ELR (cell line): ENCODE measurements at places on chromosomes 6 and 20.

DNA sequence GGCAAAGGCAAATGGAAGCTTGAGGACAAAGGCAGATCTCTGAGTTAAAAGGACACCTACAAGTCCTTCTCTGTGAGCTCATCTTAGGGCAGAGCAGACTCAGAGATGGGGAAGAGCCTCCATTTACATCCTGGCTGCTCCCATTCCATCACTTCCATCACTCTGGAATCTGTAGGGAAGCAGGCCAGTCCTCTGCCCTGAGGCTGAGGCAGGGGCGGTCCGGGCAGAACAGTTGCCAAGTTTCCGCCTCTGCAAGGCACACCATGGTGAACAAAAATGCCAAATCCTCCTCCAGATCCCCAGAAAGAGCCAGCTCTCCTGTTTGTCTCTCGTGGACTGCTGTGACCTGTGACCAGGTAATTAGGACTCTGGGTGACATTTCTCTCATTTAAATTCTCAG is 209.6 kb upstream of the SSTR4 start:
- DNase-seq = no peak

DNA sequence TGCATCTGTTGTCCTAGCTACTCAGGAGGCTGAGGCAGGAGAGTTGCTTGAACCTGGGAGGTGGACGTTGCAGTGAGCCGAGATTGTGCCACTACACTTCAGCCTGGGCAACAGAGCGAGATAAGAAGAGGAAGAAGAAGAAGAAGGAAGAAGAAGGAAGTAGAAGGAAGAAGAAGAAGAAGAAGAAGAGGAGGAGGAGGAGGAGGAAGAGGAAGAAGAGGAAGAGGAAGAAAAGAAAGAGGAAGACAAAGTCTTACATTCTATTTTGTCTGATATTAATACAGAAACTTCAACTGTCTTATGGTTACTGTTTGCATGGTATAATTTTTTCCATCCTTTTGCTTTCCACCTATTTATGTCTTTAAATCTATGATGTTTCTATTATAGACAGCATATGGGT is 7.2 kb upstream of the NELFCD start:
- DNase-seq = no peak

- DNase-seq = no peak
Observed at GRCh38 chr20:40893610-40894236, 134.9 kb upstream of the TOP1 start.

- no peak for DNase-seq
Observed at GRCh38 chr6:37800703-37801604, 18.6 kb upstream of the ZFAND3 start.

- DNase-seq = peak; percentile 57
Observed at GRCh38 chr20:58149437-58150091, 78.9 kb downstream of the ANKRD60 start.

DNA sequence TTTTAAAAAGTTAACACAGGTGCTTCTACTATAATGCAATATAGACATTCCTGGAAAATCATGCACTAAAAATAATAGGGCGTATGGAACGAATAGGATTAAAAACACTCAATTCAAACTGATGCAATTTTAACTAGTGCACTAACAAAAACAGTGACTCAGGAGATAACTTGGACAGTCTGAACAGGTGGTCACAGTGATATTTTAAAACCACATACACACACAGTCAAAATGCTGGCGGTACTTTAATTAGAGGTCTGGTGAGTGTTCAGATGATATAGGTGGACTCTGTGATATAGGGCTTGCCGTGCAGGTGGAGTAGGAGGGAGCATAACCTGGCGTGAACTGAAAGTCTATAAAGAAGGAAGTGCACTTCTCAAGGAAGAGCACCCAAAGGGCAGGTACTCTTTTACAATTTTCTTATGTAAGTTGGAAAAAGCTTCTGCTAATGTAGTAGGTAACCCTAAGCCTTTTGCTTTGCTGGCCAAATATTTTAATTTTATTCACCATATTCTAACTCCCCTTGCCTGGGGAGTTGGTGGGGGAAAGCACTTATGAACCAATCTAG is 41.9 kb upstream of the PLN start:
- no peak for DNase-seq

DNA sequence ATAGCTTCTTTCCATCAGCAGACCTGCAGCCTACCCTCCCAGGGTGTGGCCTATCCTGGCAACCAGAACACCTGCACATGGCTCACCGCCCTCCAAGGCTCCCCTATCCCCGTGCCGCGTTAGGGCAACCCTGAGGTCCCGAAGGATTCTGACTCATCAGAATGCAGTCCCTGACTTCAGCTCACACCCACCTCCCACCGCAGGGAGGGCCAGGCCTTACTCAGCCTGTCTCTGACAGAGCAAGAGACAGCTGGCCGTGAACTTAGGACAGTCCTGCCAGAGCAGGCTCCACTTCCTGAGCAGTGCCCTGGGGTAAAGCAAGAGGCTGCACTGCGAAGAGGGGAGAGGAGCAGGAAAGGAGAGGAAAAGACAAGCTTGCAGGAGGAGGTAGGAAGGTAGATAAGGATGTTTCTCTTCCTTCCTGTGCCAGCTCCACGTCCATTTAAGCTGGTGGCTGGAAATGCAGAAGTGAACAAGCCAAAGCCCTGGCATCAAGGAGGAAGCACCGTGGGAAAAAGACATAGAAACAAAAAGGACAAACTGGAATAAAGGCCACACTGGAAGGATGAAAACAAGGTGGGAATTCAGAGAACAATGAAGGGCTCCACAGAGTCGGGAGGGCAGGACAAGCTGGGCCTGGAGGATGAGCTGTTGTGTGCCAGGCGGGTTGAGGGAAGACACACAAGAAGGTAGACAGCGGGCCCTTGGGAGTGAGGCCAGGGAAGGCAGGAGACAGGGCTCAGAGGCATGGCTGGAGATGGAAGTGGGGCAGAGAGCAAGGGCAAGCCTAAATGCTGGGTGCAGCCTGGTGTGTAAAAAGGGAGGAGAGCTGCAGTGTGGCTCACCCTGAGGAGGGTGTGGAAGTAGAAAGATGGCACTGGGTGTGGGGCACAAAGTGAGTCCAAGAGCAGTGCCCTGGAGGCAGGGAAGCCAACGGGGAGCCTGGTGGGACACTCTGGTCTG is 102.7 kb downstream of the SLC23A2 start:
- peak; percentile 83 for DNase-seq

- peak; percentile 40 for DNase-seq
Observed at GRCh38 chr6:125104425-125104824, 49.1 kb upstream of the TPD52L1 start.

- DNase-seq = peak; percentile 89
Observed at GRCh38 chr6:37168811-37169495, 999 bp upstream of the PIM1 start.

- no peak for DNase-seq
Observed at GRCh38 chr20:12014736-12015135, 97.0 kb downstream of the BTBD3 start.

- DNase-seq = no peak
Observed at GRCh38 chr6:149182262-149182661, 135.2 kb upstream of the TAB2 start.

DNA sequence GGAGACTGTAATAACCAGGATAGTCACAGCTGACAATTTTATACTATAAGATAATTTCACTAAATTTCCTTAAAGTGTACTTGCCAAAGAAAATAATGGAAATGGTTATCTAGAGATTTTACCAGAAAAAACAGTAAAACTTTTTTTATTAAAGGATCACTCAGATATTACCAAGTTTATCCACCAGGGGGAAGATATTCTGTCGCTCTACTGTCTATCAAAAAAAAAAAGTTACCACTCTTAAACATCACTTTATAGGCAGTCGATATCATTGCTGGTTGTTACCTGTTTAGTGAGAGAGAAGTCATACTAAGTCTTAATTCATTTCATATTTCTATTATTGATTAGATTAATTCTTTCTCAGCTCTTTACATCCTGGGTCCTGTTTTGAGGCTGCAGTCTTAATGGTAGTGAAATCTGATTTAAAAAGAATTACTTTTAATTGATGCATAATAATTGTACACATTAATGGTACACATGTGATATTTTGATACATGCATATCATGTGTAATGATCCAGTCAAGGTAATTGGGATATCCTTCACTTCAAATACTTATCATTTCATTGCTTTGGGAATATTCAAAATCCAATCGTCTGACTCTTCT is 18.9 kb downstream of the L3MBTL3 start:
- peak; percentile 43 for DNase-seq

DNA sequence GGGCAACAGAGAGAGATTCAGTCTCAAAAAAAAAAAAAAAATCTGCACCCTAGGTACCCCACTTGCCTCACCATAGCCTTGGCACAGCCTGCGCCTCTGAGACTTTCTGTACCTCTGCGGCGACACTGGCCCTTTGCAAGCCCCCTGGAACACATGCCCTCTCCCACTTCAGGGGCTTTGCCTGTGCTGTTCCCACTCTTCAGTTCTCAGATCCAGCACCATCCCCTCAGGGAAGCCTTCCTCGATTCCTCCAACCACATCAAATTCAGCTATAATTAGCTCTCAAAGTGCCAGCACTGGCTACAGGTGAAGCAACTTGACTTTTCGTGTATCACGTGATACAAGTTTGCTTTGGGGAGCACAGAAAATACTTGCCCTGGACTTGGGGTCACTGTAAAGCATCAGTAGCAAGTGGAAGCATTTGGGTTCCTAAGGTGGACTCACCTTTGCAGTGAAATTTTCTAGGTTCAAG is 2.1 kb upstream of the UBE2V1 start:
- no peak for DNase-seq

- no peak for DNase-seq
Observed at GRCh38 chr6:91780270-91780669, 1193.4 kb upstream of the MAP3K7 start.

DNA sequence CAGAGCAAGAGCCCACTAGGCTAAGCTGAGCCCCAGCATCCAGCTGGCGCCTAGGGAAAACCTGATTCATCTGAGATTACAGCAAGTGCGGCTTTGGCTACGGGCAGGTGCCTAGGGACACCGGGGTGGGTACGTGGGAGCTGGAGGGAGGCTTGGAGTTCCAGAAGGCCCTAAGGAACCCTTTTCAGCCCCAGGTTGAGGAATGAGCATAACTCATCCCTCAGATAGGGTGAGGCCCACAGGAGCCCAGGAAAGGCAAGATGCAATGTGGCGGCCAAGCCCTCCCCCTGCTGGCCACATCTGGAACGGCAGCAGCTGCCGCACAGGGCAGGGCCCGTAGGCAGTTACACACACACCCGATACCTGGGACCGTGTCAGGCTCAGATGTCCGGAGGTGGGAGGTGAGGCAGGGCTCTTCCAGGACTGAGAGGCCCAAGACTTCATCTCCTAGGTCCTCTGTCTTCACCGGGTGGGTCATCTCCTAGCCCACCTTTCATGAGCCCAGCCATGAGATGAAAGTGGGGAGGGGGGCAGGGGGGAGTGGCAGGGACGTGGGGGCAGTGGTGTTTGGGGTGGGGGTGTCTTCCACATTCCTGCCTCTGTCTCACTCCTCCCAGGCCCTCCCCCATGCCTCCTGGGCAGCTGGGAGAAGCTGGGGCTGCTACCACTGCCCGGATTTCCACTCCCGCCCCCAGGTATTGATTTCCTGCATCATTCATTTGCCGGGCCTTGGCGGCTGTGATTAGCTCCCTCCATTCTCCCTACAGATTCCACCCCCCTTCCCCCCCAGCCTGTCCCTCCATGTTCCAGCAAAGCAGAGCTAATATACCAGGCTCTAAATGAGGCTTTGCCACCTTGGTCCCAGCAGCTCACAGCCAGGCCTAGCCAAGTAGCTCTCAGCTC is 5.5 kb downstream of the MDGA1 start:
- peak; percentile 74 for DNase-seq

DNA sequence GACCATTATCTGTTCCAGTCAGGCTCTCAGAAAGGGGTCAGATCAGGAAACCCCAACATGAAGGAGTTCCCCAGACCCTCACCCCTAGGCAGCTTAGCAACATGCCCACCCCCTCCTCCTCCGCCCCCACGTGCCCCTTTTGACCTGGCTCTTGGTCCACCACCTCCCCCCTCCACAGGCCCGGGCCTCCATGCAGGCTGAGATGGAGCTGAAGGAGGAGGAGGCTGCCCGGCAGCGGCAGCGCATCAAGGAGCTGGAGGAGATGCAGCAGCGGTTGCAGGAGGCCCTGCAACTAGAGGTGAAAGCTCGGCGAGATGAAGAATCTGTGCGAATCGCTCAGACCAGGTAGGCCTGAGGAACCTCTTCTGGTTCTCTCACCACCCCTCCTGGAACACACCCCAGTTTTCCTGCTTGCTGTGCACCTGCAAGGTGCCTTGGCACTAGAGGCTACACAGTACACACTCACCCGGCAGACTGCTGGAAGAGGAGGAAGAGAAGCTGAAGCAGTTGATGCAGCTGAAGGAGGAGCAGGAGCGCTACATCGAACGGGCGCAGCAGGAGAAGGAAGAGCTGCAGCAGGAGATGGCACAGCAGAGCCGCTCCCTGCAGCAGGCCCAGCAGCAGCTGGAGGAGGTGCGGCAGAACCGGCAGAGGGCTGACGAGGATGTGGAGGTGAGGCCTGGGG is 21.9 kb downstream of the DEF6 start:
- no peak for DNase-seq

DNA sequence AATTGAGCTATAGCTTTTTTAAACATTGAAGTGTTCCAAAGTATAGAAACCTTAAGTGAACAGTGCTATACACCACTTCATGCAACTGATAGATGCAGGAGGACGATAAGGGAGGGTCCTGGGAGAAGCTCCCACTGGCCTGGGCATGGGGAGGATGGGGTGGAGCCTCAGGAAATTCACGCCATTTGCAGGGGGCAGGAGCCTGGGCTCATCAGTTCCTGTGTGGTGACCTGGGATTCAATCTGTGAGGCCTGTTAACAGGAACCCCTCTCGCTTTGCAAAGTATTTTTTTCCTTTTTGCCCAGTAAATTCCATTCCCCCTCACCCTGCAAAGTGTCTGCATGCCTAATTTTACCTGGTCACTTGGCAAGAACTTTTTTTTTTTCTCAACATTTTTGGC is 11.0 kb upstream of the ASCC3 start:
- DNase-seq = no peak

DNA sequence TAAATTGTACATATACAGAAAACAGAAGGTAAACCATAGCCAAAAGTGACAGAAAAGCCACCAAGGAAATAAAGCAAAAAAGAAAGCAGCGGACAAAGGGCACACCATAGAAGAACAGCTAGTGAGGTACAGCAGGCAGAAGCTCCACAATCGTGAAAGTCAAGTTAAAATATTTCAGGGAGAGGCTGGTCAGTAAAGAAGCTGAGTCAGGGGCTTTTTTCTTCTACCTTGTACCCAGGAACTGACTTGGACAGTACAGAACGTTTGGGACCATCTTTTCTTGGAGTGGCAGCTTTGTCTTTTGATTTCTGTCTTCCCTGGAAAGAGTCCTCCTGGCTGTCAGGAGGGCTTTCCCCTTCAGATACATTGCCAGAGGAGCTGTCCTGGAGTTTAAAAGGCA is 8.1 kb downstream of the C6orf120 start:
- DNase-seq = no peak
